ENCODE measurements at places on chromosomes 5 and 9.

GRCh38 chr5:52521236-52521635 lies 266.5 kb upstream of the ITGA1 start:
- DNase-seq = no peak

GRCh38 chr9:33142535-33142934 lies 24.6 kb downstream of the B4GALT1 start:
- DNase-seq = no peak

DNA sequence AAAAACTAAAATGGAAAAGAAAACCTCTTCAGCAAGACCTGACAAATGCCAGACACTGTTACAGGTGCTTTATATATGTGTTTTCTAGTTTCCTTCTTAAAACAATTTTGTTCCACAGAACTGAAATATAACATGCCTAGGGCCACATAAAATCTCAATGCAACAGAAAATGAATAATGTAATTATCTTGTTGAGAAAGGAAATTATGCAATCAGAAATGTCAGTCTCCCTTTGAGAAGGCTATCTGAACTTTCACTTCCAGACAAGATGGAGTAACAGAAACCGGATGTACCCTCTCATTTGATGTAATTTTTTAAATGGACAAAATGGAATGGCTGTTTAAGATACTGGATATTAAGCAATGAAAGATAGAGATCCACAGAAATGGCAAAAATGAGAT lies 79.2 kb downstream of the AGTPBP1 start:
- DNase-seq = no peak

DNA sequence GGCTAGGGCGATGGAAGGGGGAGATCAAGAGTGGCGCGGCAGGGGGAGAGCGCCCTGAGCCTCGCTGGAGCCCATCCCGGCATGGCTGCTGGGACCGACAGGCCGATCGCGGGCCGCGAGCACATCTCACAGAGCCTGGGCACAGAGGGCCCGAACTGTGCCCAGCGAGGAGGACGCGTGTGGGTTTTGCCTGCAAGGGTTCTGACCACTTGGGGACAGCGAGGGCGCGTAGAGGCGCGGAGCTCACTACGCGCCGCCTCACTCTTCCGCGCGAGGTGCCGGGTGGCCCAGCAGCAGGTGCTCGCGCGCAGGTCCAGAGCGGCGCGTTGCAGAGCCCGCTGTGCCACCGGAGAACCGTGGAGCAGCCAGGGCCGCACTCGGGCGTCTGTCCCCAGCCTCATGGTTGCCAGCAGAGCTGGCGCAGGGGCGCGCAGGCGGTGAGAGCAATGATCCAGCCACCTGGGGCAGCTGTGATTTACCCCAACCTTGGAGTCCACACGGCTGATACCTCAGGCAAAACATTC lies 16.3 kb upstream of the PITX1 start:
- DNase-seq = no peak

Measured in CD4-positive, alpha-beta T cell treated with Interleukin-12 subunit alpha and Interleukin-12 subunit beta, for 1 hour (primary cell).